ENCODE measurements at places on chromosomes 1 and 21. TPM values are rescaled to one million over a fixed set of nuclear protein-coding genes. Genes with fewer than 3 reads are reported as not detected.

The LPAR3 gene
- 0.95 TPM for total RNA-seq

DNA sequence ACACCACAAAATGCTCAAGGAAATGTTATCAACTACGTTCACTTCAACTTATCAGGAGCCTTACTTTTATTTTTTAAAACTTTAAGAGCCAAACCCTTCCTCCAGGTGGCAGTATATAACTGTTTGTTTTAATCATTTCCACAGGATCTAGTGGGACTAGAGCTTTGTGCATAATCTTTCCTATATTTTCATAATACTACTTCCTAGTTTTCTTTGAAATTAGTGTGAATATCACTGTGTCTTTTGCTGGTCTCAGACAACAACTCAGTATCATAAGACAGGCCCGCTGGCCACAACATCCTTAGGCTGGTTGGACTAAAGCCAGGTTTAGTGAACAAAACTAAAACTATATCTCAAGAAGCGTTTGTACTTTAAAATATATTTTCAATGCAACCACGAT, 145.5 kb downstream of the TIAM1 start:
- DNase-seq = no peak

GRCh38 chr1:202462342-202463076, 114.0 kb downstream of the PPP1R12B start:
- DNase-seq = no peak

DNA sequence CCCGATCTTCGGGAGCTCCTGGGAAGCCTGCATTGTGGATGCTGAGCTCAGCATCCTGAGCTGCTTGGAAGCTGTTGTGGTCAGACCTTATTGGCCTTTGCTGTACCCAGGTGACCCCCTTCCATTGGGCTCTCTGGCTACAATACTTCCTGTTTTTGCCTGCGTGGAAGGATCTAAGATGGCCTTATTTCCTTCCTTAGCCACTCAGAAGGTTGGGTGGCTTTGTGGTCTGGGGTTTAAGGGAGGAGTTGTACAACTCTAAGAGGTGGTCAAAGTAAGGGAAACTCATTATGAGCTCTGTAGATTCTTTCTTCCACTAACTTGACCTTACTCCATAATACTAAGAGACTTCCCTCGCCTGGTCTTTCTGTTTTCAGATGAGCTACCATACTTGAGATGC, 17.7 kb downstream of the PFKFB2 start:
- no peak for DNase-seq

All from activated T-cell treated with anti-CD3 and anti-CD28 coated beads, Interleukin-2, amount 50 U/mL, for 4 hours (primary cell).